ENCODE measurements at places on chromosomes 4 and X.

- peak; percentile 13 for DNase-seq
Observed at GRCh38 chrX:71118985-71119535, 664 bp downstream of the MED12 start.

- no peak for DNase-seq
Observed at GRCh38 chrX:117969328-117969727, 147.3 kb downstream of the KLHL13 start.

DNA sequence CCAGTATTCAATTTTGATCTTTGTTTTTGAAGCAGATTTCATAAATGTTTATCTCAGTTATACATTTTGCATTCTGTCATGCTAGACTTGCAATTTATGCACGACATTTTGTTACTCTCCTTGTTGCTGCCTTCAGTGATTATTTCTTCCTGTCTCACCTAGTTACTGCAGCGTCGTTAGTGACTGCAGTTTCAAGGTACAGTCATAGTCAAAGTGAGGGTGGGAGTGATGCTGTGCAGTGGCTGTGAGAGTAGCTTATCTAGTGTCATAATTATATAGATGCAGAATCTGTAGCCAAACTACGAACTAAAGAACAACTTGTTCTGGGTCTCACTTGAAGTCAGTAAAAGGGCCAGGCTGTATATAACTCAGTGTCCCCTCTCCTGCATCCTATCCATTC lies 69.8 kb downstream of the GPR101 start:
- DNase-seq = no peak

- no peak for DNase-seq
Observed at GRCh38 chrX:20571611-20572010, 304.9 kb upstream of the RPS6KA3 start.

DNA sequence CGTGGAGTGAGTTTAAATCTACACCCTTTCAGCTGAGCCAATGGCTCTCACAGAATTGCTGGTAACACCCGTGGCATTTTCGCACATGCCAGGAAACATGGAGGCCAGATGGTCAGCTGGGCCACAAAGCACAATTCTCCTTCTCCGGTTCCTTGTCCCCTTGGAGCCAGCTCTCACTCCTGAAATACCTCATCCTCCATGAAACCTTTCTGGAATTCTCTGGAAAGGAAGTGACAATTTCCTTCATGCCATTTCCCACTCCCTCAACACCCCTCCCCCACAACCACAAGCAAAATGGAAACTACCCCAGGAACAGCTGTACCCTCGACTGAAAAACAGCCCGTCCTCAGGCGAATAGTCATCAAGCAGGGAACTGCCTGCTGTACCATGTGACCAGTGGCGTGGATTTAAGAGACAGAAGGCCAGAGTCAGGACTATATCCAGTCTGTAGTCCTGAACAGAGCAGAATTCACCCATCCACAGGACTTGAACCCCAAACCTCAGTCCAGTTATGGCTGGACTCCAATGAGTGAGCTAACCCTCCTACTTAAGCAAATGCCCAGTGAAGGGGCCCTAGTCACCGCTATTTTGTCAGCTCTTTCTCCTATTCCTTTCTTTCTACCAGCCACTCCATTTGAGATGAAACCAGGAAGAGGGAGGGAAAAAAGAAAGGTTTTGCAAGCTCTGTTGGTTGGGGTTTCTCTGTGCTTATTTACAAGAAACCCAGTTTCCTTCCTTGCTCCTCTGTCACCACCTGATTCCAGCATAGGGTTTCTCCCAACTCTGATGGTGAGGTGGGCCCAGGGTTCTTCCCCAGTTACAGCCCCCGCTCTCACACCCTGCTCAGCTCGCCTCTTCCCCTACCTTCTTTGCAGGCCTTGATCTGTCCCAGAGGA lies 24.5 kb downstream of the ELF4 start:
- no peak for DNase-seq

DNA sequence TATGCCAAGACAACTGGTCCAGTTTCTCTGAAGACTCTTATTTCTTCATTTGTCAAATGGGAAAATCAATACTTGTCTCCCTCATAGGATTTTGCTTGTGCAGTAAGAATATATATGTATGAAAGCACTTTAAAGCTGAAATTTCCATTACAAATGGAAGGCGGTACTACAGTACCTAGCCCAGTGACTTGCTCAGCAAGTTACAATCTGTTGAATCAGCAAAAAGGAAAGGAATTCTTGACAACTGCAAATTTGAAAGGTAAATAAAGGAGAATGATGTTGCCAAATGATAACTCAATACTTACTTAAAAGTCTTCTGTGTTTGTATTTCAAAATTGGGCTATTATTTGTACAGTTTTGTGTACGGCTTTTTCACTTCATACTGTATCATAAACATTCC lies 71.1 kb downstream of the PKD2 start:
- no peak for DNase-seq

DNA sequence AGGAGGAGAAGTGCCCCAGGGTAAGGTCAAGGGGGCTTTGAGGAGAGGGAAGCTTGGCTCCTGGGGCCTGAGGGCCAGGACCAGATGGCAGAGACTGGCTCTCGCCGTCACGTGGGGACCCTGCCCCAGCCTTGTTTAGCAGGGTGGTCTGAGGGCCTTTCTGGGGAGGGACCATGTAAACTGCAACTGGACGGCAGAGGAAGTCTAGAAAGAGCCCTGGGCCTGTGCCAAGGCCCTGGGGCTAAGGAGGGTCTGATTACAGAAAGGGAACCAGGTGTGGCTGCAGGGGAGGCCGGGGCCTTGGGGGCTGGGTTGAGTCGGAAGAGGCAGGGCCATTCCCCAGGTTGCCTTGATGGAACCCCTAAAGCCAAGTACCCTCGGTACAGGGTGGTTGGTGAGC lies 1.8 kb upstream of the HGFAC start:
- DNase-seq = no peak

DNA sequence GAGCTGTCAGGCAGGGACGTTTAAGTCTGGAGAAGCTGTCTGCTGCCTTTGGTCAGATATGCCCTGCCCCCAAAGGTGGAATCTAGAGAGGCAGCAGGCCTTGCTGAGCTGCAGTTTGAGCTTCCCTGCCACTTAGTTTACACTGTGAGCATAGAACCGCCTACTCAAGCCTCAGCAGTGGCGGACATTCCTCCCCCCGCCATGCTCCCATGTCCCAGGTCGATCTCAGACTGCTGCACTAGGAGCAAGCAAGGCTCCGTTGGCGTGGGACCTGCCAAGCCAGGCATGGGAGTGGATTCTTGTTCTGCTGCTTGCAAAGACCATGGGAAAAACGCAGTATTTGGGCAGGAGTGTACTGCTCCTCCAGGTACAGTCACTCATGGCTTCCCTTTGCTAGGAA lies 24.3 kb downstream of the PLK4 start:
- peak; percentile 7 for DNase-seq
